ENCODE measurements at places on chromosomes 1 and 21. TPM values are rescaled to one million over a fixed set of nuclear protein-coding genes. Genes with fewer than 3 reads are reported as not detected.

The OR6K3 gene
- total RNA-seq: not detected

The CXADR gene
- total RNA-seq: 1.2 TPM

The LCE1B gene
- not detected for total RNA-seq

The KCNJ10 gene
- not detected for total RNA-seq
